ENCODE measurements at places on chromosomes 2 and 18. TPM values are rescaled to one million over a fixed set of nuclear protein-coding genes. Genes with fewer than 3 reads are reported as not detected.

DNA sequence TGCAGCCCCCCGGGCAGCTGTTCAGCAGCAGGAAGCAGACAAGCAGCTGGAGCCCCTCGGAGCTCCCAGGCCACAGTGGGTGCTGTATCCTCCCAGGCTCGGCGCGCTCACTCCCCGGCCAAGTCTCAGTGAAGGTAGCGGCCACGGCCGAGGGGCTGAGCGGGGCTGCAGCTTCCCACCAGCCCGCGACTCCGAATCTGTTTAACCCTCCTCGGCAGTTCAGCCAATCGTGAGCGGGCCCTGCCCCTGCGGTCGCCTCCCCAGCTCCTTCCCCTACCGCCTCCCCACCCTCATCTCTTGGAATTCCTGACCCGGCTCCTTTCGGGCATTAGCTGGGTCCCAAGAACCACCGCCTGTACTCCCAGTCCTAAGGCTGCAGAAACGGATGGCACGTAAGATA lies at the start of gene RESP18:
Gene RESP18 (minus strand): TSS at position 203 of the 400 bp plus-strand sequence.
- H3K27me3 ChIP-seq, result peaks cover 10% of the 10 kb centered on the region
- H3K4me3 ChIP-seq, result no peak within 1 kb of the TSS
- H3K36me3 ChIP-seq, result no peaks in the 10 kb centered on the region
- H3K27ac ChIP-seq, result no peak within 1 kb of the TSS

DNA sequence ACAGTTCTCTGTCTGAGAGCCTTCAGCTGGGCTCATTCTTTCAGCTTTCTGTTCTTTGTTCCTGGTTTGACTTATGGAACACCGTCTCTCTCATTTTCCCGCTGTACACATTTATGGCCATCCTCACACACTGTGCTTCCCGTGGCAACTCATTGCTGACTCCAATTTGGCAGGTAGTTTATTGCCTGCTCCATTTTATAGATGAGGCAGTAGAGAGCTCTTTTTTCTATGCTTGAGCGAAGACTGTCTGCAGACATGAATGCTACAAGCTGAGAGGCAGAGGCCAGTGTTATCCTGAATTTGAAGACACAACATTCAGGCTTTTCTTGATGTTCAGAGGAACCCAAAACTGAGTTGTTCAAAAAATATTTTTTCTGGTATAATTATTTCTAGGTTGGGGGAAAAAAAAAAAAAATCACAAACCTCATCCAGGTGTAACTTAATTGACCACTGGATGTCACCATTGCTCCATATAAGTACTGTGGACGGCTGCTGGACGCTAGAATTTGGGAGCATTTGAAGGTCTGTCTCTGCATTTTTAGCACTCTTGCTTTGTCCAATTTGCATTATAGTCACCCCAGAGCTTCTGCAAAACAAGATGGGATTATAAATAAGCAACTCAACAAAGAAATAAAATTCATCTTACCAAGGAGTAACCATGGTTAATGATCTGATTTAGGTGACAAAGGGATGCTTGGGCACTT lies 83.5 kb downstream of the HRH4 start:
- H3K27me3 ChIP-seq, result no peaks in the 10 kb centered on the region
- peak; percentile 3 for DNase-seq
- H3K4me3 ChIP-seq, result no peak overlapping the region

GRCh38 chr2:234488913-234489451 lies 7.9 kb downstream of the ARL4C start:
- H3K4me1 ChIP-seq, result peaks cover 4% of the 10 kb centered on the region
- DNase-seq, result no peak
- no peaks in the 10 kb centered on the region for H3K27me3 ChIP-seq
- H3K4me3 ChIP-seq, result no peak overlapping the region
- H3K27ac ChIP-seq, result no peak overlapping the region
- no peaks in the 10 kb centered on the region for H3K36me3 ChIP-seq

DNA sequence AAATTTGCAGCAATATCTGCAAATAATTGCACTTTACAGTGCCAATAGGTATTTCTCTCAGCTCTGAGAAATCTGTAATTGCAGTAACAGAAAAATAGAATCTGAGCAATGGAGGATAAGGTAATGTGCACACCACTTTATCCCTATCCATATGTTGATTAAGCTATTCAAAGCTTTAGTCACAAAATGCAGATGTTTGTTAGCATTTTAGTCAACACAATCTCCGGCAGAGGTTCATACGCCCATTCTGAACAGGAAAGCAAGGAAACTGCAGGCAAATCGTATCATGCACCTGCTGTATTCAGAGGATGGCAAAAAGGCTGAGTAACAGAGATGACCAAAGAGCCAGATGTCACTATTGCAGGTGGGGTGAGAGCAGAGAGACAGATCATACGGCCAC lies 566.2 kb upstream of the CDH2 start:
- no peaks in the 10 kb centered on the region for H3K36me3 ChIP-seq
- H3K27ac ChIP-seq, result no peak overlapping the region
- H3K4me3 ChIP-seq, result no peak overlapping the region
- no peaks in the 10 kb centered on the region for H3K27me3 ChIP-seq

DNA sequence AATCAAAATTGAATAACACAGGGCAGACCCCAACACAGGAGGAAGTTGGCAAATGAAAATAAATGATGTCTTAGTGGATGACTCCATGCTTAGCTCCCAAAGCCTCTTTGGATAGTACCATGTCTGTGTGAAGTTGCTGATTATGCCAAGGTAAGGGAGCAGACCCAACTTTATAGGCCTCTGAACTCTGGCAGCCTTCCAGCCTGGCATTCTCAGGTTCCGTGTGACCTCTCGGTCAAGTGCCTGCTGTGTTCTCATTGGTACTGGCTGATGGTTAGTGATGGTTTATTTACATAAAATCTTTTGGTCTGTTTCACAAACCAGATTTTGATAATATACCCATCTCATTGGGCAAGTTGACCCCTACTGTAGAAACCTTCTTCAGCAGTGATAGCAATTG lies 112.2 kb upstream of the TTC39C start:
- H3K27ac ChIP-seq, result no peak overlapping the region
- H3K27me3 ChIP-seq, result no peaks in the 10 kb centered on the region
- peak; percentile 63 for DNase-seq
- H3K36me3 ChIP-seq, result no peaks in the 10 kb centered on the region

DNA sequence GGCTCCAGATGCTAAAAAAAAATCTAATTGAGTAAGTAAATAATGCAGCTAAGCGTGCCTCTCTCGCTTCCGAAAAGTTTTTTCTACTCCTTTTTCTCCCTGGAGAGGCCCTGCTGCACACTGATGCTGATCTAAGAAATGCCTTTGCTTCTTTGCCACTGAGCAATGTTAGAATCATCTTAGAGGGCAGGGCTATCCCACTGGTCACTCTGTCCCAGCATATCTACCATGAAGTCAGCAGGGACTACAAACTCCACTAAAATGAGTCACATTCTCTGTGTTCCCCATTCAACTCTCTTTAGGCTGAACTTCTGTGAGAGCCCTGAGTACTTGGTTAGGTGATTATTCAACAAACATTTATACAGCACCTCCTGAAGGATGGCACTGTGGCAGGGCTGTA lies 127.6 kb upstream of the LYPD1 start:
- no peaks in the 10 kb centered on the region for H3K4me1 ChIP-seq
- no peaks in the 10 kb centered on the region for H3K36me3 ChIP-seq
- DNase-seq, result no peak
- no peak overlapping the region for H3K27ac ChIP-seq
- H3K27me3 ChIP-seq, result no peaks in the 10 kb centered on the region

DNA sequence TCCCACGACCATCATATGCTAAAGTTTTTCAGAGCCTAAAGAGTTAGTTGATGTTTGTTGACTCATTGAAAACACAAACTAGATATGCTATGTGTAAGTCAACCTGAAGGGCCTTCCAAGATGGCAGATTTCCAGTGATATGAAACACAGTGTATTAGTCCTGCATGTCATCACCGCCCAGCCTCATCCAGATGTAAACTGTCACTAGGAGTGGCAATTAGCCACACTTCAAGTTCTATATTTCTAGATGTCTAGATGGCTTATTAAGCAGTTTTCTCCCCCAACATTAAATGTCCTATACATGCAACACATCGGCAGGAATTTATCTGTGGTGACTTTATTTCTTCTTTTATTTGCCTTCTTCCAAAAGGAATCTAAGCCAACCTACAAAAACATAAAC lies 444.1 kb upstream of the SMIM21 start:
- no peak overlapping the region for H3K27ac ChIP-seq
- no peaks in the 10 kb centered on the region for H3K4me1 ChIP-seq
- DNase-seq, result no peak
- H3K4me3 ChIP-seq, result no peak overlapping the region

DNA sequence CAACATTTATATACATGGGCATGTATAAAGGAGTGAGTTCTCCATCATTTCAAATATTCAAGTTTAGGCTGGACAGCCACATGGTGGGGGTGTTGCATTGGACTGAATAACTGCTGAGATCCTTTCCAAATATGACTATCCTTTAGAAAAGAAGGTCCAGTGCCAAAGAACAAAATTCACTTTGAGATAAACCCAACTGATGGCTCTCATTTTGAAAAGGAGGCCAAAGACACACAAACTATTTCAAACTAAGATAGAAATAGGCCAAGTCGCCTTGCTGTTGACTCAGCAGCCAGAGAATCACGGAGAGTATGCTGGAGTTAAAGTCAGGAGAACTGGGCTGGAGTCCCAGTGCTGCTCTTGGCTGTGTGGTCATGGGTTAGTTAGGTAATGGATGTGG lies 204.5 kb upstream of the LRATD1 start:
- no peak overlapping the region for H3K4me3 ChIP-seq
- H3K36me3 ChIP-seq, result no peaks in the 10 kb centered on the region
- H3K27ac ChIP-seq, result no peak overlapping the region
- DNase-seq, result no peak
- H3K27me3 ChIP-seq, result no peaks in the 10 kb centered on the region
- no peaks in the 10 kb centered on the region for H3K4me1 ChIP-seq

DNA sequence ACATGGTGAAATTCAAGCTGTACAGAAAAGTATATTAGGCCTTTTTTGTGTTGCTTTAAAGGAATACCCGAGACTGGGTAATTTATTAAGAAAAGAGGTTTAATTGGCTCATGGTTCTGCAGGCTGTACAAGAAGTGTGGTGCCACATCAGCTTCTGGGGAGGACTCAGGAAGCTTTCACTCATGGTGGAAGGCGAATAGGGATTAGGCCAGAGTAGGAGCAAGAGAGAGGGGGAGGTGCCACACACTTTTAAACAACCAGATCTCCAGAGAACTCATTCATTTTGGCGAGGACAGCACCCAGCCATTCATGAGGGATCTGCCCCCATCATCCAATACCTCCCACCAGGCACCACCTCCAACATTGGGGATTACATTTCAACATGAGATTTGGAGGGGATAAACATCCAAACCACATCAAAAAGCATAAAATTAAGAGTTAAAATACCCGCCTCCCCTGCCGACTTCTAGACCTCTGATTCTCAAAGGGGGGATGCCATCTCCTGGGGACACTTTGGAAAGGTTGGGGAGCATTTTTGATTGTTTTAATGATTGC lies 15.1 kb upstream of the LIPG start:
- peaks cover 1% of the 10 kb centered on the region for H3K4me1 ChIP-seq
- H3K27me3 ChIP-seq, result no peaks in the 10 kb centered on the region
- no peak overlapping the region for H3K27ac ChIP-seq
- H3K4me3 ChIP-seq, result no peak overlapping the region

The FLACC1 gene
- 5.0 TPM for total RNA-seq

The TUBB8B gene
- not detected for total RNA-seq

The METTL21A gene
- 24.6 TPM for total RNA-seq

The IL1RN gene
- 0.67 TPM for total RNA-seq

The TGFA gene
- 20.3 TPM for total RNA-seq

The PID1 gene
- 49.7 TPM for total RNA-seq

The CXCR4 gene
- total RNA-seq, result 7.1 TPM

All from thyroid gland (tissue), 4 donors.